ENCODE measurements at places on chromosomes 6 and 20. TPM values are rescaled to one million over a fixed set of nuclear protein-coding genes. Genes with fewer than 3 reads are reported as not detected.

SLC26A8 gene
- not detected for total RNA-seq

RSPO4 gene
- not detected for total RNA-seq

MAS1 gene
- total RNA-seq: under 0.01 TPM

EYS gene
- total RNA-seq: under 0.01 TPM

CCN5 gene
- total RNA-seq: under 0.01 TPM

SKIC2 gene
- 70.5 TPM for total RNA-seq

SMLR1 gene
- 0.19 TPM for total RNA-seq

Measured in regular cardiac myocyte (primary cell).